ENCODE measurements at places on chromosomes 12 and 14.

DNA sequence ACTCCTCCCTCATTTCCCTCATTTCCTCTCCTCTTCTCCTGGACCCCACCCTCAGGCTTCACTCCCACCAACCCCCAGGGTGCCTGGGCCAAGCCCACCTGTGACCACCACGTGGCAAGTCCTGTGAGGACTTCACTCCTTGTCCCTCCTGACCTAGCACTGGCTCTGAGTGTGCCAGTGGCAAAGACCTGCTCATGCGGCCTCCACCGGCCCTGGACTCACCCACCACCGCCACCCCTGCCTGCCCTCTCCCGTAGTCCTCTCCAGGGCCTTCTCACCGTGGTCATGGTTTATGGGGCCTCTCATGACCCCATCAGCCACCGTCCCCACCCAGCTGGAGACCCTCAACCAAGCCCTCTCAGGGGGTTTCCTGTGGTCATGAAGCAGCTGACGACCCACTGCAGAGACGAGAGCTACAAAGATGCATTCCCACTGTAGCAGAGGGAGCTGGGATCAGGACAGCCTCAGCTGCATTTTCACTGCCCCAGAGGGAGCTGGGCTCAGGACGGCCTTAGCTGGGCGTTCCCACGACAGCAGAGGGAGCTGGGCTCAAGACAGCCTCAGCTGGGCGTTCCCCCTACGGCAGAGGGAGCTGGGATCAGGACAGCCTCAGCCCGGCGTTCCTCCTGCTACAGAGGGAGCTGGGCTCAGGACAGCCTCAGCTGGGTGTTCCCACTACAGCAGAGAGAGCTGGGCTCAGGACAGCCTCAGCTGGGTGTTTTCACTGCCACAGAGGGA lies 3.2 kb upstream of the C14orf180 start:
- no peak for DNase-seq

GRCh38 chr12:95286713-95287112 lies 69.1 kb downstream of the VEZT start:
- no peak for DNase-seq

DNA sequence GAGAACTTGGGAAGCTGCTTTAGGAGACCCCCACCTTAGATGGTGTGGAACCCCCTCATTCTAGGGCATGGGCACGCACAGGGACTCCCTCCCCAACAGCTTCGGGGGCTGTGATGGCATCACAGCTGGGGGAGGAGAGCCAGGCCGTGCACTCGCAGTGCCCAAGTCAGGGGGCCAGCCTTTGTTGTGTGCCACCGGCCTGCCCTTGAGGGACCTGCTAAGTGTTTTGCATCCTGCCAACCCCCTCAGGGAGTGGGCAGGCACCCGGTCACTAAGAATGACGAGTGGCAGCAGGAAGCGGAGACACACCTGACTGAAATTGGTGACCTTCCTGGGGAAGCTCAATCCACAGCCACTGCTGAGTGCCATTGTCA lies 334.9 kb upstream of the SFSWAP start:
- no peak for DNase-seq

DNA sequence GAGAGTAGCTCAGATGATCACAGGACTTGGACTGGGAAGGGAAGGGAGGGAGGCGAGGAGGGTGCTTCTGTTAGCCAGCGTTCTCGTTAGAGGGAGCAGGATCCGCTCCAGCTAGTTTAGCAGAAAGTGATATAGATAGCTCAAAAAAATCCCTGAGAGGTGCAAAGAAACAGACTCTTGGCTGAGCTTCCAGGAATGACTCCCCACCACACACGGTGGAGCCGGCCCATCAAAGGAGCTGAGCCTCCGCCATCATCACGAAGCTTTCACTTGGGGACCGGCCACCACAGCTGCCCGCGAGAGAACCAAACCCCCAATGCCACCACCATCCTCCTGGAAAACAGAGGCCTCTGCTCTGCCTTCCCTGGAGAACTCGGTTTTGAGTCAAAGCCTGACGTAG lies 124.6 kb upstream of the BCL2L14 start:
- DNase-seq, result no peak

DNA sequence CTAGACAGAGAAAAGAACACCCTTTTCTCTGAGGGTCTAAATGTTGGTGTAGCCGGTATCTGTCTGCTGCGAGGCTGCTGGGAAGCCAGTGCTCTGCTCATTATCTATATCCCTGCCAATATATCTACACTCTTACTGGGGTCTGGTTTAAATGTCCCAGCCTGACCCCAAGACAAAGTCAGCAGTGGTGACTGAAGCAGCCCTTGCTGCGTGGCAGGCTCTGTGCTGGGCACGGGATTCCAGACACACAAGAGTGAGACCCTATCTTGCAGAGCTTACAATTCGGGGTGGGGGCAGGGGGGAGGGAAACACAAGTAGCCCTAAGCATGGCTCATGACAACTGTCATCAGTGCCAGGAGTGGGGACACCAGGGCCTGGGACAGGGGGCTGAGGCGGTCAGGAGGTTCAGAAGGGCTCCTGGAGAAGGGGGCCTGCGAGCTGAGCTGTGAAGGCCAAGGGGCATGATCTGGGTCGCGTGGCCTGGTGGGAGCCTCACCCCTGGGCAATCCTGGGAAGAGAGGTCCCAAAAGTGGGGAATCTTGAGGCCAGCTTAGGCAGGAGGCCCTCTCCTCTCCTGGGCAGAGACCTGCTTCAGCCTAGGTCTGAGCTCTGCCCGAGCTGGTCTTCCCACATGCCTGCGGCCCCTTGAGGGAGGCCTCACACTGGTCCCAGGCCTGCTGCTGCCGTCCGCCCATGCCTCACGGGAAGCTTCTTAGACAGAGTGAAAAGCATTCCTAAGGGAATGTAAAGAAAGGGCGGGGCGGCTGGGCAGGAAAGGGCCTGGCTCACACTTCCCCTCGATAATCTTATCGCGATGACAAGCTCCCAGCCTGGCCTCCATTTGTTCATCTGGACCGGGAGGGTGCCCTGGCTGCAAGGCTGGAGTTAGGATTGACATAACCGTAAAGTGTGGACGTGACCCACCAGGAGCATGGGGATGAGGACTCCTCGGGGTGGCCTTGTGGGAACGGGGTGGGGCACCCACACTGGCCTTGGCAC lies 7.3 kb upstream of the RCOR1 start:
- no peak for DNase-seq

GRCh38 chr14:31692376-31692781 lies 131.2 kb downstream of the NUBPL start:
- DNase-seq, result no peak

GRCh38 chr12:43882578-43883178 lies 46.8 kb downstream of the TMEM117 start:
- no peak for DNase-seq

DNA sequence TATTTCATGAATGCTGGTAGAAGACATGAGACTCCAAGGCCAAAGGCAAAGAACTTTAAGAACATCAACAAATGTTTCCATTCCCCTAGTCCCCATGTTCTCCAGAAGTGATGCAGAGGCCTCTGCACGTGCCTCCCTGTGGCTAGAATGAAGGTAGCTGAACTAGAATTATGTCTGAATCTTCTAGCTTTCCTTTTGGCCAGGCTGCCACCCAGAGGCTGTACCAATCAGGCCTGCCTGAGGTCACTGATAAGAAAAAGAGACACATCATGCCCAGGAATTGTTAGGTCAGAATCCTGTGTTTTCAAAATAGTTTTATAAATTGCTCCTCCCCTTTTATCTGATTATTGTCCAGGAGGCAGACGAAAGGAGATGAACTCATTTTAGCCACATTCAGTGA lies 188.0 kb upstream of the SLC16A7 start:
- no peak for DNase-seq

GRCh38 chr12:99068993-99069747 lies 424.1 kb downstream of the APAF1 start:
- no peak for DNase-seq

DNA sequence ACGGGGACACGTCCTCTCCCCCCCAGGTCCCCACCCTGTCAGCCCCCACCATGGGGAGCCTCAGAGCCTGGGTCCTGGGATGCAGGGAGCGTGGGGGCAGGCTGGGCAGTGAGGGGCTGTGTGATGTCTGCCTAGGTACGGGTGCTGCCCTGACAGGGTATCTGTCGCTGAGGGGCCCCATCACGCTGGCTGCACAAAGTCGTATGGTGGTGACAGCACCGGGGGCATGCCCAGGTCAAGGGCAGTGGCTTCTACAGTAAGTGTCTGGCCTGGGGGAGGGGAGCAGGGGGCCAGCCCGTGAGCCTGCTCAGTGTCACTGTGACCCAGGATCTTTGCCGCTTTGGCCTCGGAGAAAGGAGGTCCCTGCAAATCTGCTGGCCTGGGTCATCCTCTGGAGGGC lies 23.3 kb downstream of the PAPLN start:
- no peak for DNase-seq

DNA sequence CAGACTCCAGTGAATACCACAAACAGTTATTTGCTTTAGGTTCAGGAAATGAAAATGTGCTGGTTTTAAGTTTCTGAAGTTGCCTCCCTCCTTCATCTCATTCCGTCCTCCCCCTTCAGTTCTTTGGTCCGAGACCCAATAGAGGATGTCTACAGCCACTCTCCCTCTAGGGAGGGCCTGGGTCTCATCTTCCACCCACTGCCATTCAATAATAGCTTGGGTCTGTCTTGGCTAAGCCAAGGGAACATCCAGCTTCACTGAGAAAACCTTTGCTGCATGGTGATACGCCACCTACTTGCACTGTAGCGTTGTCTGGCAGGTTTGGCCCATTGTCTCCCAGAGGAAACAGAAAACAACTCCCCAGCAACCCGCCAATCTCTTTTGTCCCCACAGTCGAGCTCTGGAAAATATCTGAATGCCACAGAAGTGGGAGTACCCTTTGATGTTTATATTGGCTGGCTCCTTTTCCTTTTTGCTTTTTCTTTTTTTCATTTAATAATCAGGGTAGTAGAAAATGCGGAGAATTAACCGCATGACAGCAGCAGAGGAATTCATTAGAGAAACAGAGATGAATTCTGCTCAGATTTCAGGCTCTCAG lies 380.1 kb downstream of the RAD51B start:
- DNase-seq, result no peak

DNA sequence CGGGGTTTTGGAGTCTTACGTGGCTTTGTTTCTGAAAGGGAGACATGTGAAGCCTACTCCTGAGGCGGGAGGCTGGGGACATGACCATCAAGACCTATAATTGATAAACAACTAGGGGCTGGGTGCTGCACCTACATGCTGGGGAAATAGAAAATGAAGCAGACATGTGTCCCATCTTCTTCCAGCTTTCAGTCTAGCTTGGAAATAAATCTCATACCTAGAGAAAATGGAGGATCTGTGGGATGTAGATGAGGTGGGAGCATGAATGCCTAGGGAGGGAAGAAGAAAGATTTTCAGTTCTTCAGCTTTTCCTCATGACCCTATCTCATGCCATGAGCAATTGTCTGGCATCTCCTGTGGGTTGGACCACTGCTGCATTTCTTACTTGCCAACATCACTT lies 22.1 kb downstream of the EMP1 start:
- DNase-seq, result no peak

GRCh38 chr12:13169272-13169671 lies 27.3 kb upstream of the EMP1 start:
- no peak for DNase-seq

GRCh38 chr14:93045211-93045674 lies 70.5 kb downstream of the ITPK1 start:
- no peak for DNase-seq

DNA sequence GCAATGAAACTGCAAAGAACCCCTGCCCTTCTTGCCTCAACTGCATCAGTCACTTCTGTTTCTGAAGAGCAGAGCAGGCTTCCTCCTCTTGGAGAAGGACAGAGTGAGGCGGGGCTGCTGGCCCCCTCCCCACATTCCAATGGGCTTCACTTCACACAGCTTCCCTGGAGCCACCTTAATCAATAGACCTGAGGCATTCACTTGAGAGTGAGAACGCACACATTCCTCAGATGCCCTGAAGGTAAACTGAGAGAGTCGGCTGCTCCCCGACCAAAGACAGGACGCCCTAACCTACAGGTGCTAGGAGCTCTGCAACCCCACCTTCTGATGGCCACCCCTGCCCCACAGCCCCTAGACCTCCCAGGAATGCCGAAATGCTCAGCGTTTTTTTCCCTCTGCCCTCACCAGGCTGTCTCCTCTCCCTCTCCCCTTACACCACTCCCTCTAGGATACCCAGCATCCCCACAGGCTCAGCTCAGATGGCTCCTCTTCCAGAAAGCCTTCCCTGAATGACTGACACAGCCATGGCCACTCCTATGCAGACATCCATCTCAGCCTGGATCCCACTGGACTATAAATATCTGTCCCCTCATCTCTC lies 31.1 kb downstream of the SYNE3 start:
- DNase-seq, result no peak

DNA sequence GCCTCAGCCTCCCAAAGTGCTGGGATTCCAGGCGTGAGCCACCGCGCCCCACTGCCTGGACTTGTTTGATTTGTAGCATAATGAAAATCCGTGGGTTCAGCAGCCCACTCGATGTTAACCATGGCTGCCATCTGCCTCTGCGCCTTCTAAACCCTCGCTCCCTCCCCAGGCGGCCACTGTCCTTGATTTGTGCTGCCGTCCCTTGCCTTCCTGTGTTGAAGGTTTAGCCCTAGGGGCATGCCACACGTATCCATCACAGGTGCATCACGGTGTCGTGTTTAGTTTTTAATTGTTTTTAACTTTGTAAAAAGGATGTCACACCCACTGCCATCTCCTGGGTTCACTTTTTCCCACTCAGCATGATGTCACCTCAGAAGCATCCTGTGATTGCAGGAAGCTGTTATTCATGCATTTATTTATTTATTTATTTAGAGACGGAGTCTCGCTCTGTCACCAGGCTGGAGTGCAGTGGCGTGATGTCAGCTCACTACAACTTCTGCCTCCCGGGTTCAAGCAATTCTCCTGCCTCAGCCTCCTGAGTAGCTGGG lies 24.5 kb upstream of the ULK1 start:
- DNase-seq, result no peak

- DNase-seq, result no peak
These were observed 37.0 kb downstream of the BTG1 start for GRCh38 chr12:92108651-92109050.

GRCh38 chr12:13444076-13444475 lies 247.6 kb downstream of the EMP1 start:
- DNase-seq, result no peak

- DNase-seq, result no peak
These were observed 36.3 kb downstream of the TTLL5 start for GRCh38 chr14:75697386-75697785.

DNA sequence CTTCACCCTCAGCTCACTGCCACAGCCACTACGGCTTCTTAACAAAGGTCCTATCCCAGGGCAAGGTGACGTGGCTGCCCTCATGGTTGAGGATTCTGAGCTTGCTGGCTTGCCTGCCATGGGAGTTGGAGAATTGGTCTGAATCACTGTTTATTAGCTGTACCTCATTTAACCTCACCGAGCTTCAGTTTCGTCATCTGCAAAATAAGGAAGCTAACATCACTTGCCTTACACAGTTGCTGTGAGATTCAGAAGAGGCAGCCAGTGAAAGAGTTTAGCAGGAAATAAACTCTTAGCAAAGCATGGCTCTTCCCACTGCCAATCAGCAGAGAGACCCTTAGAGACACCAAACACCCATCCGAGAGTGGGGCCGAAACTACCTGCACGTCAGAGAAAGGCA lies 90.1 kb upstream of the KCNA1 start:
- no peak for DNase-seq

- no peak for DNase-seq
These were observed 290.6 kb downstream of the FOXN3 start for GRCh38 chr14:89126461-89126860.

- no peak for DNase-seq
These were observed 11.8 kb downstream of the P2RX7 start for GRCh38 chr12:121144416-121144914.

GRCh38 chr12:15527201-15528080 lies 205.1 kb downstream of the PTPRO start:
- DNase-seq, result no peak

Measured in cortex of kidney (tissue), 1 donor.